NCI-H1436 (cell line): ENCODE measurements at places on chromosomes 1 and 21.

- DNase-seq, result peak; percentile 38
Observed at GRCh38 chr1:2194319-2194897, at the start of gene FAAP20. Gene FAAP20, minus strand, starts transcription at chr1:2194772. Its CDS starts 23 bp downstream, at chr1:2194749.

GRCh38 chr1:25530186-25531081, 13.0 kb upstream of the LDLRAP1 start:
- no peak for DNase-seq

DNA sequence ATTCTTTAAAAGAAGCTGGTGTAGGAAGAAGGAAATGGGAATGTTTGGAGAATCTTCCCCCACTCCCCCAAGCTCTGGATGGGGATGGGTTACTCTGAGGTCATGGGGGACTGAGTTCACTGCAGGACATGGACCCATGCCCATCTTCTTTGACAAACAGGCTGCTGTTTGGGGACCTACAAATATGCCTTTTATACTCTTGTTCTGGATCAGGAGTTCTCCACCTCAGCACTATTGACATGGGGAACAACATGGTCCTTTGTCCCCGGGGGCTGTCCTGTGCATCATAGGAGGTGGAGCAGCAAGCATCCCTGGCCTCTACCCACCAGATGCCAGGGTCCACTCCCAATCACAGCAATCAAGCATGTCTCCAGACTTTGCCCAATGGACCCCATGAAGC, 365.8 kb upstream of the C1orf174 start:
- DNase-seq, result no peak

DNA sequence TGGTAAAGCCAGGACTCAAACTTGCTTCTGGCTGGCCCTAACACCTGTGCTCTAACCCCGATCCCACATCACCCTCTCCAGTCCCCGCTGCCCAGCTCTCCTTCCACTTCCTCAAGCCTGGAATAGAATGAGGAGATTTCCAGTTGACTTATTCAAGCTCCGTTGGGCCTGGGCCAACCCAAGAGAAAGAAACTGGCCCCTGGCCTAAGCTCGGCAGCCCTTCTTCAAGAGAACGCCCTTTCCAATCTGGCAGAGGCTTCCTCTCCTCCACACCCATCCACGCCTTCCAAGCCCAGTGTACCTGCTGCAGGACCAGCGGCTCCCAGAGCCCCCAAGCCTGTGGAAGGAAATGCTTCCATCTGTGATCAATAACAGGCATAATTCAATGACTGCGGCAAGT, 51.9 kb downstream of the LRRN2 start:
- DNase-seq, result no peak

GRCh38 chr1:198529414-198529813, 11.1 kb downstream of the ATP6V1G3 start:
- no peak for DNase-seq

DNA sequence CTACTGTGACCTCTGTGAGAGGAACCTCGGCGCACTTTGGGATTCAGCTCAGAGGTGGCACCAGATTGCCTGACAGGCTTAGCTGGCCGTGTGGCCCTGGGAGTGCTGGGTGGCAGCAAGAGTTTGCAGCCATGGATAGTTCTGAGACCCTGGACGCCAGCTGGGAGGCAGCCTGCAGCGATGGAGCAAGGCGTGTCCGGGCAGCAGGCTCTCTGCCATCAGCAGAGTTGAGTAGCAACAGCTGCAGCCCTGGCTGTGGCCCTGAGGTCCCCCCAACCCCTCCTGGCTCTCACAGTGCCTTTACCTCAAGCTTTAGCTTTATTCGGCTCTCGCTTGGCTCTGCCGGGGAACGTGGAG, 67.5 kb downstream of the DISC1 start:
- no peak for DNase-seq

GRCh38 chr1:156124557-156125483, 10.3 kb downstream of the LMNA start:
- peak; percentile 36 for DNase-seq

DNA sequence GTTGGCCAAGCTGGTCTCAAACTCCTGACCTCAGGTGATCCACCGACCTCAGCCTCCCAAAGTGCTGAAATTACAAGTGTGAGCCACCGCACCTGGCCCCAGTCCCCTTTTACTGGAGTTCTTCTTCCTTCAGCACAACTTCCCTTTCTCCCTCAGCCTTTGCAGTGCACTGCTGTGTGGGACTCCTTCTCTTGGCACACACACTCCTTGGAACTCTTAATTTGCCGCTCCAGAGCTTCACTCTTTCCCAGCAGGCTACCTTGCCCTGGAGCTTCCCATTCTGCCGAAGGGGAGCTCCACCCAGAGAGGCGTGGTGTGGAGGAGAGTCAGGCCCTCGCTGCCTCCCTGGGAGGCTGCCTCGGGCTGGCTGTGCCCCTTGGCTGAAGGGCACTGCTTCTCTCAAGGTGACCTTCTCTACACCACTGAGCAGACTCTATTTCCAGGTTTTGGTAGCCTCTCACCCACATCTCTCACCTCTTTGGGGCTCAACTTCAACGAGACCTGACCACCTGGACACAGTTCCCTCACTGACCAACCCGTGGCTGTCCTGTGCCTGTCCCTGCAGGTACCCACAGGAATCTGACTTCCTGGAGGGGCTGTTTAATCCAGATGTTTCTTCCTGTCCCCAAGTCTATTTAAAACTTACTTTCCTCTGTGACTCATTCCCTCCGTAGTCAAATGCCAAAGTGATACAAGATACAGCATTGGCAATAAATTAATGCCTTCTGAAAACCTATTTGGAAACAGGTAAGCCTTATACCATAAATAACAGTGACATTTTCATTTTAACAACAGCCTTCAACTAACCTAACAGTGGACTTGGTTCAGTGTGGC, 227.3 kb upstream of the KIAA0040 start:
- no peak for DNase-seq
